T-cell (primary cell): ENCODE measurements at places on chromosomes 5 and 9.

- no peak for DNase-seq
Measured at GRCh38 chr5:143023411-143024096, 253.4 kb downstream of the ARHGAP26 start.

- no peak for DNase-seq
Measured at GRCh38 chr9:137326445-137327065, 24.5 kb upstream of the NRARP start.

DNA sequence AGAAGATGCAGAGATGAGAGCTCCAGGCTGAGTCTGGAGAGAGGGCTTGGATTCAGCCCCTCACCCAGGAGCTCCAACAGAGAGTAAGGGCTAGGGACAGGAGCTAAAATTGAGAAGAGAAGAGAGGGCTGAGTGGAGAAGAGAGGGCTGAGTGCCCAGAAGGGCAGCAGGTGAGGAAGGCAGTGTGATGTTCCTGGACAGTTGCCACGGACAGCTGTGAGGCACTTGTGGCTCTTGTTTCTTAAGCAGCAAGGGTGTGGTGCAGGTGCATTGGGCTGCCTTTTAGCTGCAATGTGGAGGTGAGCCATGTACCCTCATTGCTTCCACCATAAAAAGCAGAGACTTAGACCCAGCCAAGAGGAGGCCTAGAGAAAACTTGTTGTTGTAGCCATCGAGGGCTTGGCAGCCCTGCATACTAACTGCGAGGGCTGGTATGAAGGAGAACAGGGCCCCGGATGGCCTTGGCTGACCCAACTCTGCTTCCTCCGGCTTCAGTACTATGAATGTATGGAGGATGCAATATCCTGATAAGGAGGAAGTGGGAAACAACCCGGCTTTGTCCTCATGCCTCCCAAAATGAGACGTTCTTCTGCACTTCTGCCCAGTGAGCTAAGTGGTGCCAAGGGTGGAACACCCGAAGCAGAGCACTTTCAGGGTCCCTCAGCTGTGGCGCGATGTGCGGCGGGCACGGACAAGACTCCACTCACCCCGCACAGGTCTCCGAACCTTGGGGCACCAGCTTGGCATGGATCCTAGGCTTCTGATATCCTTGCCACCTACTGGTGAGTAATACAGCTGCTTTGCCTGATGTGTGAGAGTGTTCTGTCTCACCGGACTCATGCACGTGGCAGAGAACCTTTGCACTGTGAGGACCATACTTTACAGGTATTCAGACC lies 65.2 kb downstream of the LRRC70 start:
- no peak for DNase-seq

- DNase-seq: no peak
Measured at GRCh38 chr9:37325778-37326177, 96.7 kb upstream of the GRHPR start.

GRCh38 chr5:15480436-15480835 lies 19.5 kb upstream of the FBXL7 start:
- no peak for DNase-seq

GRCh38 chr5:161042443-161042842 lies 190.4 kb upstream of the ATP10B start:
- no peak for DNase-seq

GRCh38 chr9:15133488-15133887 lies 173.5 kb downstream of the TTC39B start:
- no peak for DNase-seq

GRCh38 chr9:97758334-97758916 lies 61.3 kb upstream of the XPA start:
- DNase-seq: no peak

DNA sequence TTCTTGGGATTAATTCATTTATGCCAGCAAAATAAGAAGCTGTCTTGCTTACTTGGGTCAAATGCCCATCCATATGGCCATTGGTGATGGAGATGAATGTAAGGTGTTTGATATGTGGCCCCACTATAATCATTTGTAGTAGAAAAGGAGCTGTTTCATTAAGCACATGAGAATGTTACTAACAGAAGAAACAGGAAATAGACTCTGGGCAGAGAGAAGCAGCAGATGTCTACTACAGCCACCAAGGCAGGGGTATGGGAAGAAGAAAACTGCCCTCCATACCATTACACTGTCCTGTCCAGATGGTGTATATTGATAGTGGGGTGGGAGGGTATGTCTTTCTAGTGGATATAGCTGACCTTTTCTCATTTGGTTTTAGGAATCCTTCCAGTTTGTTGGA lies 386.6 kb upstream of the CLINT1 start:
- DNase-seq: no peak

DNA sequence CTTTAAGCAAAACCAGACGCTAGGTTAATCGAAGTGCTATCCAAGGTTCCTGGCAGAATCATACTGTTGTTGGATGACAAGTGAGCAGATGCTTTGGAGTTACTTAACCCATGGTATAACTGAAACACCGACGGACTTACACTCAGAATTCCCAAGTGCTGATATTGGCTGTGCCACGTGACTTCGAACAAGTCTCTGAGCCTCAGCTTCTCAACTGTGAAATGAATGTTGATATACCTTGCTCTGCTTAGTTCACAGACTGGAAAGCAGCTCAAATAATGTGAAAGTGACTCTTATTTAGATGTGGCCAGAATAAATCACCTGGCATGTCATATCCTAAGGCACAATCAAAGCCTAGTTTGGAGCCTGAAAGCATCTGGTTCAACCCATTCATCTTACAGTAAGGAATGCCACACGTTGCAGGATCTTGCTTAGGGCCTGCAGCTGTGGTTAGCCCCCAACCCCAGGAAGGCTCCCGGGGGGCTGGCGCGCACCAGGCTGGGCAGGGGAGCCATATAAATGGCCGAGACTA lies 759 bp downstream of the GEMIN5 start:
- no peak for DNase-seq

DNA sequence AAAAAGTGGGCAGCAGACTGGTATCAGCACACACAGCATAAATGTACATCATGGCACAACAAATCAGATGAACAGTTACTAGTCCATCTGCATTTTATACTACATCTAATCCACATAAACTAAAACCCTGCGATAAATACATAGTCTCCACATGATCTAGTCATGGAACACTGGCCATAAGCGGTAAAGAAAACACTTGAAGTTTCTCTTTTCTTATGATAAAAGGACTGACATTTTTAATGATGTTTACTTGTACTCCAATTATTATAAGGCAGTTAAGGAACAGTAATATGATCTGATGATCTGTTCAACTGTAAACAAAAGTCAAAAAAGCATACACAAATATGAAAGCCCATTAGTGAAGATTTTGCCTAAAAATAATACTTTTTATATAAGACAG lies 112.5 kb downstream of the MPDZ start:
- DNase-seq: no peak

- DNase-seq: no peak
Measured at GRCh38 chr9:69118656-69119055, 55.4 kb upstream of the TJP2 start.

DNA sequence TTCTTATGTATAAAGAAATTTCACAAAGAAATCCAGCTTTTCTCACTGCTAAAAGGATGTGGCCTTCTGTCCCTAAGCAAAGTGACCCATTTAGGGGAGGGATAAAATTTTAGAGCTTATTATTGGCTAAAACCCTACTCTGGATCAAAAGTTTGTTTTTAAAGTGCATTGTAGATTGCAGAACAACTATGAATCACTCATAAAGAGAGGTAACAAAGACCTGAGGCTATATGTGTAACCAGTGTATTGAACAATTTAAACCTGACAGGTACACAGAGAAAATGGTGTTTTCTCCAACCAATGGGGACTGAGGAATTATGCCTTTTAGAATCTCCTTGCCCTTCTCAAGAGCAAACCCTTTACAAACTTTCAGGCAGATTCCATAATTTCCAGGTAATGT lies 86.6 kb downstream of the MUSK start:
- no peak for DNase-seq

DNA sequence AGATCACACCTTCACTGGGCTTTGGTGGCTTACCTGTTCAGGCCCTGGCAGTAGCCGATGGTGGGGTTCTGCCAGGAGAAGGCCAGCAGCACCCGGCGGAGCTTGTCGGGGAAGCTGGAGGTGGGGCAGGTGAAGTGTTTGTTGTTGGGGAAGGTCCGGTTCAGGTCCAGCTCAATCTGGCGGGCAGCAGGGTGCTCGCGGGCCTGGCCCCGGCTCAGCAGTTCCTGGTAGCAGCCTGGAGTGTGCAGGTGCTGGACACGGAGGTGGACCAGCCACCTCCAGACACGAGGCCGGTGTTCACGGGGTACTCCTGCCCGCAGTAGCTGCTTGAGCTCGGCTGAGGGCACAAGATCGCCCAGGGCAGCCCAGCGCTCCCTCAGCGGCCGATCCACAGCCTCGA lies 16.2 kb upstream of the CORO2A start:
- DNase-seq: no peak

DNA sequence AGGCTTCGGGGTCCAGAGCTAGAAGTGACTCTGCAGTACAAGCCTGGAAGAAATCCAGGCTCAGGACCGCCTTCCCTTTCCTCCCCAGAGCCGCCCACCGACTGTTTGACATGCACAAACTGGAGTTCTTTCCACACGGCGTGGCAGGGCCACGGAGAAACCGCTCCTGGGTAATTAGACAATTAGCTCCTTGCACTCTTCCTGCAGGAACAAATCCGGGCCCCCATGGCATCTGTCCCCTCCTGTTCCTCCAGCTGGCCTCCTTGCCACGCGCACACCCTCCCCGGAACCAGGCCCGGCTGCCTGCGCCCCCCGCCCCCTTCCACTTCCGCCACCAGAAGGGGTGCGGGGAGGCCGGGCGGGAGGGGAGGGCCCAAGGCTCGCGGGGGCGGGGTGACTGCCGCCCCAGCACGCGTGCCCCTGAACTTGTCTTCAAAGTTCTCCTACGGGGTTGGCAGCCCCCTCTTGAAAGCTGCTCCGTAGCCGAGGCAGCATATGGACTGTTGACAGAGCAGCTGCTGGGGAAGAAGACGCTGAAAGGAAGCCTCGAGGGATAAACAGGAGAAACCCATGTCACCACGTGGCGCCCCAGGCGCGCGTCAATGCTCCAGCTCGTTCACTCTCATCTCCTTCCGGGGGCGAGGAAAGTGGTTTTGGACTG lies 74.3 kb downstream of the SEC61B start:
- peak; percentile 16 for DNase-seq

DNA sequence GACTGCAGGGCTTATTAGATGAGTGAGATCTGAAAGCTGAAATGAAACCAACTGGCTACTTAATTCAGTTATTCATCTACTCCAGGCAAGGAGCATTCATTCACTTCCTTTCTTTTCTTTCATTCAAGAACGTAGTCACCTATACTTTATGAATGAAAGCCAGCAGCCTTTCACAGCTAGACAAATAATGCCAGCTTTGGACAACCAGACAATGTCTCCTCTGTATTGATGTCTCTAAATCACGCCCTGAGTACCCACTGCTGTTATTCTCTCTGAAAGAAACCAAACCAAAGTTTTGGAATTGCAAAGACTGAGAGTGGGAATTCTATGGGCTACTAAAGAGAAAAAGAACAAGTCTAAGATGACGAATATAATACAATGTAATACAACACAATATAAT lies 121.2 kb upstream of the PTPN3 start:
- DNase-seq: no peak

DNA sequence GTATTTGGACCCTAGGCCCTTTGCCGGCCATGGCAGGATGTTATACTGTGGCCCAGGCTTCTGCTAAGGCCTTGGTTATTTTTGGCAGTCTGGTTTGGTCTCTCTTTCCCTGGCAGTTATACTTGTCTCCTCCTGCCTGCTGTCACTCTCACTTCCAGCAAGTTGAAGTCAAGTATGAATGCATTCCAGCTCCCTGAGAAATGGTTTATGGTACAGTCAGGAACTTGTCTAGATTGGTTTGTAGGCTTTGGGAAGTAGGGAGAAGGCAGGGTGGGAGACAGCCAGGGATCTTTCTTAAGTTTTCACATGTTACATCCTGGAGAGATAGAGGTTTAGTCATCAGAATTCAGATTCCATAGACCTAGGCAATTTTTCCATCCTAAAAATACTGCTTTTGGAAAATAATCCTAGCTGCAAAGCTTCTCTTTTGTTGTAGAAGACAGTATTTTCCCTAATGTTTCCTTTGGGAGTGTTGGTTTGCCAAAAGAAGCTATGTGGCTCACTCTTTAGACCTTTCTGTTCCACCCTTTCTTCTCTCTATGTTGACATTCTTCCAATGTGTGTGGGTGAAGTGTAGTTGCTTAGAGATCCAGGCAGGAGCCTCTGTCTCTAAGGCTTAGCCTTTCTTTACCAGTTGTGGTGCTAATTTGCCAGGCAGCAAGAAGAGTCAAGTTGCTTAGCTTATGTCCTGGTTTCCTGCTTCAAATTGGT lies 2.5 kb upstream of the KDM3B start:
- no peak for DNase-seq

- DNase-seq: no peak
Measured at GRCh38 chr9:29397148-29397547, 1823.9 kb upstream of the C9orf72 start.

- DNase-seq: peak; percentile 25
Measured at GRCh38 chr5:103224118-103224893, 34.3 kb upstream of the MACIR start.

DNA sequence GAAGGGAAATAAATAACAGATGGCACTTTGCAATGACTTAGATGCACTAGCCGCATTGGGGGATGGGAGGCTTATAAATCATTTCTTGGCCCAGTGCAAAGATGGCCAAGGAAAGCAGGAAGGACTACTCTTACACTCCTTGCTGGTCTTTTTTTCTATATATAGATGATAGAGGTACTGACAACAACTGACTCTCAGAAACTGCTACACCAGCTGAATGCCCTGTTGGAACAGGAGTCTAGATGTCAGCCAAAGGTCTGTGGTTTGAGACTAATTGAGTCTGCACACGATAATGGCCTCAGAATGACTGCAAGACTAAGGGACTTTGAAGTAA lies 1.7 kb downstream of the CCNG1 start:
- DNase-seq: no peak

- no peak for DNase-seq
Measured at GRCh38 chr9:27367175-27367798, 70.3 kb upstream of the EQTN start.

DNA sequence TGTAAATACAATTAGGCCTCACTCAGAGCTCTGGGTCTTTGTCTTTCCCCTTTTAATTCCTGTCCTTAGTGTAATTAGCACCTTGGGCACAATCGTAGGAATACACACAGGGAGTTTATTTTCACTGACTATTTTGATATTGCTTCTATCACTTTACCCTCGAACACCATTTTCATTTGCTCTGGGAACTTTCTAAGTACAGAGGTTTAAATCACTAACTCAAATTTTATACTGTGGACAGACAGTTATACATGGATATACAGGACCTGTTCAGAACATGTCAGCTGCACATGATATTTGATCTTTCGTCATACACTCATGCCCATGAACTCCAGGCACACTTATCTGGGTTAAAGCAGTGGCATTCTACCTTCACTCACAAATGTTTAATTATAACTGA lies 217.8 kb upstream of the TMEM161B start:
- no peak for DNase-seq

DNA sequence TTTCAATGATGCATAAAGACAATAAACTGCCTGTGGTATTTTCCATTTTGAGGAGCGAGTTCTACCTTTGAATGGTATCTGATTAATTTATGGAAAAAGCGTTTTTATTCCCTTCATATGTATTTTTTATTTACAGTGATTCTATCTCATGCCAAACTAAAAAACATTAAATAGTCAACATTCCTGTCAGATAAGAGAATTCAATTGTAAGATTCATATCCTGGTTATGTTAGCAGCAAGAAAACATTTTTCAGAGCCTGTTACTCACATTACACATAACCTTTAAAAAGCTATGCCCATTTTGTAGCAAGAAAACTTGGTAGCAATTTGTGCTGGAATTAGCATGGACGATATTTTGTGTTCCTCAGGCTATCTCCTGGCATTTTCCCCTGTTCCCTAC lies 55.1 kb upstream of the PRLR start:
- DNase-seq: no peak
